ENCODE measurements at places on chromosomes 1 and 21.

- DNase-seq: peak; percentile 80
Measured at GRCh38 chr1:229951856-229952534, 115.0 kb upstream of the GALNT2 start.

DNA sequence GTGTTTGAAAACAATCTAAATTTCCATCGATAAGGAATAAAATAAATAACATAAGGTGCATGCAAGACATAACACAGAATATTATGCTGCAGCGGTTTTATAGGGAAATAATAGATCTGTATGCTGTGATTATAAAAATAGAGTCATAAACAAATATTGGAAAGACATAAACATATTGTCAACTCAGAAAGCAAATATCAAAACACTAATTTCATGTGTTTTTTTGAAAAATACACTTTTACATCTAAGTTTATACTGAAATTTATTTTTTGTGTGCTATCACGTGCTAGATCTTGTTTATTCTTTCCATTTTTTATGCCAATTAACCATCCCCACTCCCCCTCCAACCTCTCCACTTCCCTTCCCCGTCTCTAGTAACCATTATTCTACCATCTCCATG is 9.4 kb downstream of the OR6K3 start:
- no peak for DNase-seq

GRCh38 chr1:44806025-44806703 is 987 bp downstream of the DYNLT4 start:
- DNase-seq: no peak

DNA sequence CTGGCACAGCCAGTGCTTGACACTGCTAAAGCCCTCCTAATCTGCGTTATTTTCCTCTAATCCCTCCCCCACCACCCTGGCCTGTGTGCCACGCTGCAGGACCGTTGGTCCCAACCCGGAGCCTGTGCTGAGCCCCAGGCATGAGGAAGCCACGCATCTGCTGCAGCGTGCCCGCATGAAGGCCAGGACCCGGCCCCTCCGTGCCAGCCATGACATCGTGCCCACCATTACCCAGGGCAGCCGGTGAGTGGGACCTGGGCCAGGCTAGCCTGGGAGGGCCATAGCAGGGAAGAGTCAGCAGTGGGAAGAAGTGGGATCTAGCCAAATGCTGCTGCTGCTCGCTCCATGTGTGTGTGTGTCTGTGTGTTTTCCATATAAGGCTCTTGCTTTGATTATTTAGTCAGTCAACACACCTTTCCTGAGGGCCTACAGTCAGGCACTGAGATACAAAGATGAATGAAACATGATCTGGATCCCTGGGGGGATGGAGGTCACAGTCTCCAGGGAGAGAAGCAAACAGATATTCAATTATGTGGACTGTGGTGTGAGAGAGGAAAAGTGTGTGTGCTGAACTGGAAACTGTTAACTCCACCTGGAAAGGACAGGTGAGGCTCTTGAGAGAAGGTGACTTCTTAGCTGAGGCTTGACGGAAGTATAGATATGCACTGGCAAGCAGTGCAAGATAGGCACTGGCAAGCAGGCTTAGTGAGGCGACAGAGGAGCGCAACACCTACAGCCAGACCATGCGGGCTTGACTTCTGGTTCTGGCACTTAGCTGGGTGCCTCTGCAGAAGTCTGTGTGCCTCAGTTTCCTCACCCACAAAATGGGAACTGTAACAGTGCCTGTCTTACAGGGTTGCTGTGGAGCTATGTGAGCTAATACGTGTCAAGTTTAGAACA is 15.9 kb downstream of the KIAA1614 start:
- DNase-seq: no peak

- no peak for DNase-seq
Measured at GRCh38 chr1:219210067-219210466, 36.4 kb downstream of the LYPLAL1 start.

DNA sequence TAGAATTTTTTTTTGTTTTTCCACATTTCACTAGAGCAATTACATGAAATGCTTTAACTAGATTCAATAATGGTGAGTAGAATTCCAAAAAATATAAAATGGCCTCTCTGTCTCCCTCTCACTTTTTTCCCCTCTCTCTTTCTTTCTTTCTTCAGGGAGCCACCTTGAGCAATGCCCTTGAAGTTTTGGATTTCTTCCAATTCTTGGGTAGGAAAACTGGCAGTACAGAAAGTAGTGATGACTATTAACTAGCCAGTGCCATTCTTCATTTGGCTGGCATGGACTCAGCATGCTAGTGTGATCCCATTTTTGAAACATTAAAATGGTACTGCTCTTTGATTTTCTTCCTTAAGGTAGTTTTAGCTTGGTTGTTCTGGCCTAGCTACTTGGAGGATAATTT is 4.5 kb upstream of the FNBP1L start:
- no peak for DNase-seq

DNA sequence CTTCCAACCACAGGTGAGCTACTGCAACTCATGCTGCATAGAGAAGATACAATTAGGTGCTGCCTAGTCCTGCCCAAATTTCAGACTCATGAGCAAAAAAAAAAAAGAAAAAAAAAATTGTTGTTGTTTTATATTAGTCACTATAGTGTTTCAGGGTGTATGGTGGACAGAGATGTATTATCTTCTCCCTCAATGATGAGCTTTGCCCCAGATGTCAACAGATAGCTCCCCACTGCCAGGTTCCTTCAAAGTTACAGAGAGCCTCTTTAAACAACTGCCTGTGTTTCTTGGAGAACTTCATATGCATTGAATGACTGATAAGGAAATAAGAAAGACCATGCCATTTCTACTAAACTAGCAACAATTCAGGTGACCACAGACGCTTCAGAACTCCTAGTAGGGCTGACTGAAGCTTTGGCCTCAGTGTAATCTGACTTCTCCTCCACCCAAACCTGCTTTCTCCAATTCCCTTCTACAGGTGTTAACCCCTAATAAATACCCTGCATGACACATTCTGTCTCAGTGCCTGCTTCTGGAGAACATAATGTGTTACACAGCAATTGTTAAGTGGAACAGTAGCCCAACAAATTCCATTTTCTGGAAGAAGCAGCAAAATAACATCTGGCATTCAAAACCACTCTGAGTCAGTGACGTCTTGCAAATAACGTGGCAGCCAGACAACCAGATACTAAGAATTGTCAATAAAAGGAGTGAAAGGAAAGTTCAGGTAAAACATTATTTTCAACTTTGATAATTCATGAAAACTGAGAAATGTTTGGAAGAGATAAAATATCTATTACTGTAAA is 147.7 kb downstream of the CDC42BPA start:
- DNase-seq: no peak

GRCh38 chr1:150293433-150294253 is at the start of gene MRPS21:
Gene MRPS21, plus strand, starts transcription at chr1:150293861. Its CDS starts 506 bp downstream, at chr1:150294367.
- DNase-seq: peak; percentile 97

GRCh38 chr1:109282497-109282951 is 421 bp downstream of the PSRC1 start:
- DNase-seq: no peak

DNA sequence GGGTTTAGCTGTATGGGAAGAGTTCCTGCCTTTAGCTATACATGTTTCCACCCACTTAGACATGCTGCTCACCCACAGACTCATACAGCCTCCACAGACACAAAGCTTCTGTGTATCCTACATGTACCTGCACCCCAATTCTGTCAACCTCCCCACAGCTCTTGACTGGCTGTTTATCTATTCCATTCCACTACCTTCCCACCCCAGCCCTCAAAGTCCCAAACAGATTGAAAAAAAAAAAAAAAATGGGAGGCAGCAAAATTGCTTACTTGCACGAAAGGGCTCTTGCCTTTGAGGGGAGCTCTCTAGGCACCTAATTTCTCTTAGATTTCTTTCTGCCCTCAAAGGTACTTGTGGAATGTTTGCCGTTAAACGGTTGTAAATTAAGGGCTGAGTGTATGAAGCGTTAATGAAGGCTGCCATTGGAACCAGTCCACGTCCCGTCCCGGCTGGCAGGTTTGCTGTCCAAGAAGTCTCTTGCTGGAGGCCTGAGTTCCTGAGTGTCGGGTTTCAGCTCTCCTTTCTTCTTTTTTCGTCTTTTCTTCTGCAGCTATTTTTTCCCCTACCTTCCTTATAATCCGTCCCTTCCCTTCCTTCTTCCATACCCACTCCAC is 43.6 kb downstream of the PBX1 start:
- DNase-seq: no peak

DNA sequence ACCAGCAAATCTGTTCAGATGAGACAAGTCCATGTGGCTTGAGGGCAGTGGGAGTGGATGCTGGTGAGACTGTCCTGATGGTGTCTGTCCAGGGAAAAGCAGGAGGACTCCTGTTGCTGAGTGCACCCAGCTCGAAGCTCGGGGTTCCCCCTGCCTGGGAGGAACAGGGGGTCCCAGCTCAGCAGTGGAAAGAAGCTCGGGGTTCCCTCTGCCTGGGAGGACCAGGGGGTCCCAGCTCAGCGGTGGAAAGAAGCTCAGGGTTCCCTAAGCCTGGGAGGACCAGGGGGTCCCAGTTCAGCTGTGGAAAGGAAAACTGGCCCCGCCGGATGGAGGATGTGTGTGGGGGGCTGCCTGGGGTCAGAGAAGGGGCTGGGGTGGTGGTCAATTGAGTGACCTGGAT is 39.1 kb downstream of the CRYAA start:
- DNase-seq: no peak

DNA sequence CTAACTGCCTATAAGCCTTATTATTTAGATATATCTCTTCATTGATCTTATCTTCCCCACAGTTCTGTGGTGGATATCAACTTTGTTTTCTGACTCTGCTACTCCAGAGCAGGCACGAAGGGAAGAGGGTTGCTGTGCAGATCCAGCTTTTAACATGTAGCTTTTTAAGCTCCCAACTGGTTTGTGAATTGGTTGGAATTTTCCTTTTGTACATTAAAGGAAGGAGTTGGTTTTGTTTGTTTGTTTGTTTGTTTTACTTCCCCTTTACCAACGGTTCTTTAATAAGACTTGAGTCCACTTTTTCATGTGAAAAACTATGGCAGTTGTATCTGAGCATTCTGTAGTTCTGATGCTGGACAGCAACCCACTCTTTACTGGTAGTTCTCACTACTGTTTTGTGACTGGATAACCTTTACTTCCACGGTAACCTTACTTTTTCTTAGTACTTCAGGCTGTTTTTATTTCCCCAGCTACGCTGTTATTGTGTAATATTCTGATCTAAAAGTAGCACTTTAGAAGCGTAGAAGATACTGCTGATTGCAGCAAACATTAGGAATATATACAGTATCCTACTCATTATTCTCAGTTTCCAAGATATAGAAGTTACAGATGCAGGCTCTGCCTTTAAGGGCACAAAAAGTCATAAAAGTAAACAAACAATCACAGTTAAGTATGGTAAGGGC is 1.6 kb downstream of the GNPAT start:
- no peak for DNase-seq

DNA sequence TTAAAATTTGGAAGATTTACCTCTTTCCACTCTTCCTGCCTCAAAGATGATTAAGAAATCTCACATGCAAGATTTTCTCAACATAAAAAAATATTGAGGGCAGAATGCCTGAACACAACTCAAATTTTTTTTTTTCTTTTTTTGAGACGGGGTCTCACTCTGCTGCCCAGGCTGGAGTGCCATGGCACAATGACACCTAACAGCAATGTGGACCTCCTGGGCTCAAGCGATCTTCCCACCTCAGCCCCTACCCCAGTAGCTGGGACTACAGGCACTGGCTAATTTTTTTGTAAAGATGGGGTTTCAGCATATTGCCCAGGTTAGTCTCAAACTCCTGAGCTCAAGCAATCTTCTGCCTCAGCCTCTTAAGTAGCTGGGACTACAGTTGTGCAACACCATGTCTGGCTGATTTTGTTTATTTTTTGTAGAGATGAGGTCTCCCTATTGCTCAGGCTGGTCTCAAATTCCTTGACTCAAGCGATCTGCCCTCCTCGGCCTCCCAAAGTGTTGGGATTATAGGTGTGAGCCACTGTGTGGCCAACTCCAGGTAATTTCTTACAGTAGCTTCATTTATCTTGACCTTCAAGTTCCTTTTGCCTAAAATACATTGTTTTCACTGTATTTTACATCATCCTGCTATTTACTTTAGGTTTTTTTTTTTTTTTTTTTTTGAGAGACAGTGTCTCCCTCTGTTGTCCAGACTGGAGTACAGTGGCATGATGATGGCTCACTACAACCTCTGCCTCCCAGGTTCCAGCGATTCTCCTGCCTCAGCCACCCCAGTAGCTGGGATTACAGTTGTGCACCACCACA is 10.4 kb downstream of the NUCKS1 start:
- DNase-seq: no peak

- DNase-seq: no peak
Measured at GRCh38 chr1:162554258-162554657, 7.3 kb upstream of the UAP1 start.

DNA sequence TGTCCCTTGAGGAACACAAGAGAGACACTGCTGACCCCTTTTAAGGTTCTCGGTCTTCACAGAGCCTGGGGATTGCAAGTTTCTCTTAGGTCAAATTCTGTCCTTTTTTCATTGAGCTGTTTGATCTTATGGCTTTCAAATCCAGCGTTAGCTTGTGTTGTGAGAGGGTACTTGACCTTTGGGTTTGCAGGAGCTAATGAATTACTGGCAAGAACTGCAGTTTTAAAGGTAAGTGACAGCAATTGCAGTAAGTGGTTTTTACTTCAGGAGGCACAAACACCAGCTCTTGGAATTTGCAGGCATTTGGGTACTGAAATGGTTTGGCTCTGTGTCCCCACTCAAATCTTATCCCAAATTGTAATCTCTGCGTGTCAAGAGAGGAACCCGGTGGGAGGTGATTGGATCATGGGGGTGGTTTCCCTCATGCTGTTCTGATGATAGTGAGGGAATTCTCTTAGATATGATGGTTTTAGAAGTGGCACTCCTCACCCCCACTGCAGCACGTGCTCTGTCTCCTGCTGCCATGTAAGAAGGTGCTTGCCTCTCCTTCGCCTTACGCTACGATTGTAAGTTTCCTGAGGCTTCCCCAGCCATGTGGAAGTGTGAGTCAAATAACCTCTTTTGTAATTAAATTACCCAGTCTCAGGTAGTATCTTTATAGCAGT is 134.5 kb upstream of the LYPLAL1 start:
- no peak for DNase-seq

GRCh38 chr1:192958871-192959270 is 100.3 kb downstream of the UCHL5 start:
- no peak for DNase-seq

Measured in esophagus muscularis mucosa (tissue), 4 donors.